ENCODE measurements at places on chromosomes 5 and 9. TPM values are rescaled to one million over a fixed set of nuclear protein-coding genes. Genes with fewer than 3 reads are reported as not detected.

DNA sequence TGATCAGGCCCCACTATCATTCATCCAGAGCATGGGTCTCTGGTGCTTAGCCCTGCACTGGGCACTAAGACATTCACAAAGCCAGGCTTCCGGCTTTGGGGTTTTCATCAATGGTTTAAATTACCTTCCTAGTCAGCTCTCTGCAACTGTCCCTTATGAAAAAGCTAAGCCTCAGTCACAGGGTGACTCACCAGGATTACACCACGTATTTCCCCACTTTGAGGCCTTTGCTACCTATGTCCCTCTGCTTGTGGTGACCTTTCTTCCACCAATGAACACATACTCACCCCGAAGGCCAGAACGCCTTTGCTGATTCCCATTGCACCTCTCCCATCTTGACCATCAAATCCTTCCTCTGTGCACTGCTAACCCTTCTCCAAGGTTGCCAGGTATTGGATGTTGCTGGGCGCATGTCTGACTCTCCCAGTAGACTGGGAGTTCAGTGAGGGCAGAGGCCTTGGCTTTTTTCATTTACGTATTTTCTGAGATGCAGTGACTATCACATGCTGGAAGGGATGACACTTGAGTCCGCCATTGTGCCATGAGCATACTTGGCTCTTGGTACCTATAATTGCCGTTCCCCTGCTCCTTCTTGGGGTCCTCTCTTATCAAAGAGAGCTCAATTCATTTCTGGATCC is 58.7 kb upstream of the TNFSF8 start:
- peak; percentile 69 for DNase-seq

GRCh38 chr5:77080905-77081304 is 6.2 kb downstream of the ZBED3 start:
- no peak for DNase-seq

GRCh38 chr5:165495829-165496380 is 1990.5 kb downstream of the MAT2B start:
- no peak for DNase-seq

ALDOB gene
- total RNA-seq, result not detected

LCN12 gene
- total RNA-seq, result 0.40 TPM

Measured in renal cortical epithelial cell (primary cell).